ENCODE measurements at places on chromosomes 1 and 21.
A peak's percentile ranks its signal among the peaks of the same experiment; 100 is the strongest.

DNA sequence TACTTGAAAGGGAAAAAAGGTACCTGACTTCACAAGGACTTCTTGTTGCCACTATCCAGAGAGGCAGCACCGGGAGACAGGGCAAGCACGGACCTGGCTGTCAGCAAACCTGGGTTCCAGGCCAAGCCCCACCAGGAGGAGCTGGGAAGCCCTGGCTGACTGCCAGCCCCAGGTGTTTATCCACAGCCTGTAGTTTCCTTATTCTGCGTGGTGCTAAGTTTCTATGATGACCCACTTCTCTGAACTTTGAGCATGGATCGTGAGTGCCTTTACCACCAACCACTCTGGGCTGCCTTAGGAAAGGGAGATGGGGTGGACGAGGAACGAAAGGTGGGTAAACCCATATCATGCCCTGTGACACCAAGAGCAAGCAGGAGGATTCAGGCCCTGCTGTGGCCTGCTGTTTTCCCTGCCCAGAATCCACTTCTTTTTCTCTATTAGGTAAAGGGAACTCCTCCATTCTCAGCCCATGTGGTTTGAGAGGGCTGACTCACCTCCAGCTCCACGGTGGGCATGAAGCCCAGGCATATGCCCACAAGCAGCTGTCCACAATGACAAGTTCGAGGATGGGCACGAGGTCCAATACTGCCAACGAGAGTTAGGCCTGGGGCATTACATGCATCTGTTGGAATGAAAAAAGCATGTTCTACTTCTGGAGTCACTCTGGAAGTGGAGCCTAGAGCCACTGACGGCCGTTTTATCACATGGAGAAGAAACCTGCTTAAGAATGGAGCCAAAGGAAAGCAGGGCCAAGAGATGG, 20.3 kb downstream of the TSPAN2 start:
- H3K27me3 ChIP-seq = no peaks in the 10 kb centered on the region
- H3K4me1 ChIP-seq = peaks cover 12% of the 10 kb centered on the region
- no peak for DNase-seq
- no peaks in the 10 kb centered on the region for H3K36me3 ChIP-seq
- no peak overlapping the region for H3K27ac ChIP-seq
- H3K4me3 ChIP-seq = no peak overlapping the region

DNA sequence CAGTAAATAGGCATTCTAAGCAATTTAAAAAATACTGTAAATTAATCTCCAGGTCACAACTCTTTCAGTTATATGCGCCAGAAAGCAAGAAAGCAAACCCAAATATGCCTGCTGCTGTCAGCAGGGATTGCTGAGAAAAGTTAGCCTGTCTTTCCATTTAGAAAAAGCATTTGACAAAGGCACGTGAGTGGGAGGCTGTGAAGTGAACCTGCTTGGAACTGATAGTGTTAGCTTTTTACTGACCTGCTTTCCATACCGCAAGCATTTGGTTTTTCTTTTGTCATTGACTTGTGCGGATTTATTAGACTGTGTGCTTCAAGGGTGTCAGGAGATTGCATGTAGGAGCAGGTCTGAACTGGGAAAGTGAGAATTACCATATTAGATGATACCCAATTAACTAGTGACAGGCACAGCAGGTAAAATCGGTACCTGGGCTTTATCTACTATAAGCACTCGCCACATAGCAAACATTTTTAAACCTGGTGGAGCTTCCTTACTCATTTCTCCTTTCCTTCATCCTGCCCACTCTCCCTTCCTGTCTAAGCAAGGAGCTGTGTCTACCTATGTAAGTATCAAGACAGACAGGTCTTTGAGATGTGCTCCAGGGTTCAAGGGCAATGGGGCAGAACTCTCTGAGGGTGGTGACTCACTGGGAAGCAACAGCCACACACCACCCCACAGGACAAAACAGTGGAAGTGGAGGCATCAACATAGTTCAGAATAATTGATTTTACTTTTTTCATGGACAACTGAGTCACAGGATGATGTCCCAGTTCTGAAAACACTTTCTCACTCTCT, 323.9 kb downstream of the DISC1 start:
- peak overlapping the region; percentile 60 for H3K27ac ChIP-seq
- no peaks in the 10 kb centered on the region for H3K27me3 ChIP-seq
- H3K36me3 ChIP-seq = no peaks in the 10 kb centered on the region
- H3K4me1 ChIP-seq = peaks cover 9% of the 10 kb centered on the region
- no peak for DNase-seq
- H3K4me3 ChIP-seq = no peak overlapping the region

- H3K4me3 ChIP-seq = no peak overlapping the region
- DNase-seq = no peak
- no peak overlapping the region for H3K27ac ChIP-seq
- no peaks in the 10 kb centered on the region for H3K4me1 ChIP-seq
- H3K36me3 ChIP-seq = no peaks in the 10 kb centered on the region
Observed at GRCh38 chr1:118931876-118932275, 56.3 kb downstream of the TBX15 start.

GRCh38 chr1:94553323-94553730, 11.8 kb upstream of the F3 start:
- H3K27me3 ChIP-seq = no peaks in the 10 kb centered on the region
- H3K36me3 ChIP-seq = no peaks in the 10 kb centered on the region
- no peak overlapping the region for H3K27ac ChIP-seq
- H3K4me3 ChIP-seq = no peak overlapping the region
- DNase-seq = no peak

GRCh38 chr1:240714568-240715292, 102.8 kb upstream of the GREM2 start:
- no peaks in the 10 kb centered on the region for H3K36me3 ChIP-seq
- H3K27ac ChIP-seq = no peak overlapping the region
- no peak overlapping the region for H3K4me3 ChIP-seq
- no peaks in the 10 kb centered on the region for H3K4me1 ChIP-seq

- H3K27ac ChIP-seq = no peak overlapping the region
- no peaks in the 10 kb centered on the region for H3K36me3 ChIP-seq
- DNase-seq = no peak
- no peak overlapping the region for H3K4me3 ChIP-seq
Observed at GRCh38 chr1:31439276-31439675, 26.3 kb downstream of the SERINC2 start.

GRCh38 chr1:206658264-206658980, 23.1 kb downstream of the DYRK3 start:
- H3K27ac ChIP-seq = no peak overlapping the region
- H3K27me3 ChIP-seq = peaks cover 12% of the 10 kb centered on the region
- DNase-seq = peak; percentile 70
- H3K36me3 ChIP-seq = no peaks in the 10 kb centered on the region
- no peaks in the 10 kb centered on the region for H3K4me1 ChIP-seq

GRCh38 chr1:58592522-58593134, 15.6 kb upstream of the TACSTD2 start:
- H3K4me3 ChIP-seq = no peak overlapping the region
- no peaks in the 10 kb centered on the region for H3K27me3 ChIP-seq
- H3K27ac ChIP-seq = peak overlapping the region; percentile 72
- H3K4me1 ChIP-seq = peaks cover 8% of the 10 kb centered on the region
- no peak for DNase-seq

DNA sequence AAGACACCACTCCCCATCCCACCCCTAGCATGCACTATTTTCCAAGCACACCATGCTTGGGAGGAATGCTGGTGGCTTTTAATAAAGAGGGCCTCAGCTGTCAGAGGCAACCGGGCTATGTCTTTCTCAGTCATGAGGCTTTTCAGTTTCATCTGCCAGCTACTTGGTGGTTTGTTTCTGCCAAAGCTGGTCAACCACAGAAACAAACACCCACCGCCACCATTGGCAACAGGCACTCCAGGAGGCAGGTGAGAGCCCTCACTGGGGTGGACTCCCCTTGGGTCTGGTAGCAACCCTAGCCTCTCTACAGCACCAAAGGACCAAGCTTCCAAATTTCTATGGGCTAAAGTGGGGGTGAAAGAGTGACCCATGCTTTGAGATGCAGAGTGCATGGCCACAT, 54.3 kb upstream of the CD1D start:
- no peak overlapping the region for H3K4me3 ChIP-seq
- no peaks in the 10 kb centered on the region for H3K36me3 ChIP-seq
- no peaks in the 10 kb centered on the region for H3K4me1 ChIP-seq
- no peak overlapping the region for H3K27ac ChIP-seq
- peaks cover 29% of the 10 kb centered on the region for H3K27me3 ChIP-seq

GRCh38 chr1:211632808-211633523, 42.5 kb downstream of the NEK2 start:
- peak overlapping the region; percentile 63 for H3K27ac ChIP-seq
- H3K4me1 ChIP-seq = peaks cover 19% of the 10 kb centered on the region
- no peak for DNase-seq
- H3K4me3 ChIP-seq = no peak overlapping the region

GRCh38 chr1:205199090-205199930, 12.2 kb downstream of the DSTYK start:
- H3K4me1 ChIP-seq = no peaks in the 10 kb centered on the region
- DNase-seq = no peak

All from SK-N-SH (cell line).